NCI-H82 (cell line): ENCODE measurements at places on chromosomes 7 and 10.

- no peak for DNase-seq
Observed at GRCh38 chr10:62381385-62382102, 7.4 kb downstream of the ZNF365 start.

GRCh38 chr10:123183724-123184123 lies 29.5 kb downstream of the BUB3 start:
- DNase-seq: no peak

DNA sequence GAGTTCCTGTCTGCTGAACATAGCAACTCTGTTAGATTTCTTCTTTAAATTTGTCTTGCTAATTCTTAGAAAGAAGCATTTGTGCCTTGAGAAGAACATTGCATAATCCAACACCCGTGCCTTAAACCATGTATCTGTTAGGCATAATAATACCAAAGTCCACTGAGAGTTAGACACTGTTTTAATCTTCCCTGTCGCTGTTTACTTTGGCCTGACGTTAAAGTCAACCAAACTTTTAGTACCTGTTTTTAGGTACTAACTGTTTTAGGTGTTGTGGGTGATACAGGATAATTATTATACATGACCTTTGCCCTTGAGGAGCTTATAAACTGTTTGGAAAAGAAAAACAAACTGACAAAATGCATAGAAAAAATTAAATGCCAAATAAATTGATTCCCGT lies 43.6 kb downstream of the KLHDC10 start:
- no peak for DNase-seq

- peak; percentile 27 for DNase-seq
Observed at GRCh38 chr10:117138838-117139580, 939 bp upstream of the VAX1 start.

- no peak for DNase-seq
Observed at GRCh38 chr7:23247046-23247602, 549 bp downstream of the GPNMB start.

- DNase-seq: no peak
Observed at GRCh38 chr10:86729677-86730076, 26.7 kb upstream of the BMPR1A start.

DNA sequence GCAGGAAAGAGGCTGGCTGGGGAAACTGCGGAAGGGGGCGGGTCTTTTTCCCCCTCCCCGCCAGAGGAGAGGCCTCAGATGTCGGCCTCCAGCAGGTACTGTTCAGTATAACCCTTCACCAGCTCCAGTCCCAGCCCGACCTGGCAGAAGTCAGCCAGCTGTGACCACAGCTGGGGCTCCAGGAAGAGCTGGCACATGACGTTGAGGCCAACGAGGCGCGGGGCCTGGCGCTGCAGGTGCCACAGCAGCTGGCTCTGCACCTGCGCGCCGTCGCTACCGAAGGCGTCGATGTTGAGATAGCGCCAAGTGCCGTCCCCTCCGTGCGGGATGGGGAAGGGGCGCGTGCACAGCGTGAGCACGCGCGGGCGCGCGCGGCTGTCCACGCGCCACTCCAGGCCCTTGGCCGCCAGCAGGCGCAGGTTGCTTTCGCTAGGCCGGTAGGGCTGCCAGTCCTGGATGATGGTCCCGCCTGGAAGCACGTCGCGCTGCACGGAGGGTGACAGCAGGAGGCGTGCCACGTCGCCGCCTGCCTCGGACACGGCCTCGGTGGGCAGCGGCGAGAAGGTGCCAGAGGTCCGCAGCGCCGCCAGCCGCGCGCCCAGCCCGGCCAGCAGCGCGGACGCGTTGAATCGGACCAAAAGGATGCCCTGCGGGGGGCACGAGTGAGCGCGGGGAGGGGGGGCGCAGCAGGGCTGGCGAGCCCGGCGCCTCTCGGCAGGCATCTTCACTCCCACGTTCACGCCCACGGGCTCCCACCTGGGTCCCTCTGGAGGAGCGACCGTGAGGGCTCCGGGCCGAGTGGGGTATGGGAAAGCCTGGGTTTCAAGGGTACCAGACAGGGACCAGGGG lies 6.9 kb upstream of the VGF start:
- DNase-seq: no peak

- no peak for DNase-seq
Observed at GRCh38 chr7:131574741-131575140, 18.3 kb upstream of the PODXL start.

- DNase-seq: no peak
Observed at GRCh38 chr7:90690159-90690858, 94.2 kb downstream of the CDK14 start.

GRCh38 chr7:135111379-135111778 lies 36.5 kb upstream of the TMEM140 start:
- no peak for DNase-seq

- no peak for DNase-seq
Observed at GRCh38 chr10:5970066-5970465, 7.3 kb downstream of the IL15RA start.

DNA sequence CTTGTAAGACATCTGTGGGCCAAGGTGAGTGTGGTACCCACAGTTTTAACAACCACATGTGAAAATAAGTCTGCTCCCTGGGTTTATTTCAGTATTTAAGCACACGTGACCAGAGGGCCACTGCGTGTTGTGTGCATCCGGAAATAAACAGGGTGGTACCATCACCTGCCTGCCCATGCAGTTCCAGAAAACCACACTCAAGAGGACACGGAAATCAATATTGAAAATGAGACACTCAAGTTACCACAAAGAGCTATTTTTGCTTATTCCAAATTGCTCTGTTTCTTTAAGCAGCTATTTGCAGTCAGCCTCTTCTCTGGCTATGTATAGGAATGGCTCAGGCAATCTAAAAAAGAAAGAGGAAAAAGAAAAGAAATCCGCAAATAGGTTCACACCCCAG lies 71.8 kb upstream of the LOXL4 start:
- no peak for DNase-seq

DNA sequence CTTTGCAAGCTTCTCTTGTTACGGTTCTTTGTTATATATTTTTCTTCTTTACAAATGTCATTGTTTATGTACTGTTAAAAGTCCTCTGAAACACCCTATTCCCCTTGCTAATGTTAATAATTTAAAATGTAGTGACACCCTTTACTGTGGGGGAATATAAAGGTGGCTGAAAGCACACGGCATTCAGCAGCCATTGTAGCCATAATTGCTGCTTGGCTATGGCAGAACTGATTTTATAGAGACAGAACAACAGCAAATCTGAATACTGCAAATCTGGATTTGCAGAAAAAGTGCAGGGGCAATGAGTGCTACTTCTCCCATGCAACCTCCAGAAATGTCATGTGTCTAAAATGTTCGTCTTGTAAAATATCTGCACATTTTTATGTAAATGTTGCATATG lies 3.7 kb upstream of the WASL start:
- peak; percentile 19 for DNase-seq

GRCh38 chr7:137245186-137245585 lies 98.3 kb downstream of the PTN start:
- DNase-seq: no peak

DNA sequence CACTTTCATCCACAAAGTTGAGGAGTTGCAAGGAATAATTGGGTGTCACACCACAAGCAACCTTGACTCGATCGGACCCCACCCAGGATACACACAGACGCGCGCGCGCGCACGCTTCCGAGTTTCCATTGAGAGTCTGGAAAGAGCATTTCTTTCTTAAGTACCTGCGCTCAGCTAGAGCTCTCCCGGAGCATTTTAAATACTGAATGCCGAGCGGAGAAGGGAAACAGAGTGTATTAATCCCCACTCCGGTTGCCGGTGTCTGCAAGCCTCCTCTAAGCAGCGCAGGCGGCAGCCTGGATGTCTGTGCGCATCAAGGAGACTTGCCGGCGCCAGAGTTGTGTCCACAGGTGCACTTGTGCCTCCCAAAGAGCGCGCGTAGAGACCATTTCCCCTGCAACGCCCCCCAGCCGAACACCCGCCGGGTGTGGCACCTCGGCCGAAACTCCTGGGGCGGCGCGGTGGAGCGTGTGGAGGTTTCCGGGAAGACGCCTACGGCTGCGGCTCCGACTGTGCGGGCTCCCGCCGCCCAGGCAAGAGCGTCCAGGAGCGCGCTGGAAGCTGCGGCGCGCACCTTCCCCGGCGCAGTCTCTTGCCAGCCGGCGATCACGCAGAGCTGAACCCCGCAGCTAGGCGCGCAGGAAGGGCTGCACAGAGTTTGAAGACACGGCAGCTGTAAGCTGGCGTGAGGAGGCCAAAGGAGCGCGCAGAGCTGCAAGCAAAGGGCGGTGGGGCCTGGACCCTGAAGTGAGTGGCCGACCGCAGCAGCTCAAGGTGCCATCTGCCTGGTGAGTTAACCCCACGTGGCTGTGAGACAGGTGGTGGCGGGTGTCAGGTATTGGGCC lies 1.1 kb upstream of the FEZF1 start:
- peak; percentile 76 for DNase-seq

- no peak for DNase-seq
Observed at GRCh38 chr7:69659983-69660382, 61.7 kb downstream of the AUTS2 start.

DNA sequence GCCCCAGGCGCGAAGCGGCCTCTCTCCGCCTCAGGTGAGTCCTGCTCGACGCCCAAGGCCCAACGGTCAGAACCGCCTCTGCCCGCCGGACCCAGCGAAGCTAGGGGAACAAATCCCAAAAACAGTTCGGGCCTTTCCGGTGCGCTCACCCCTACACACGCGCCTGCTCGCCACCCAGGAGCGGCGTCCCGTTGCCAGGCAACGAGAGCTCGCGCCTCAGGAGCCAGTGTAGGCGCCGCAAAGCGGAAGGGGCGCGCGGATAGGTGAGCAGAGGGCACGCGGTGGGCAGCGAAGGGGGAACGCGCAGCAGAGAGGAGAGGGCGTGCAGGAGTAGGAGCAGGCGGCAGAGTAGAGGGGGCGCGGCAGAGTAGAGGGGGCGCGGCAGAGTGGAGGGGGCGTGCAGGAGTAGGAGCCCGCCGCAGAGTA lies at the start of the genes DYDC1 and DYDC2:
Gene DYDC1 (minus strand): TSS at position 193 of the 426 bp plus-strand sequence. CDS start 4,154 bp downstream, outside the sequence.
Gene DYDC2 (plus strand): TSS at position 219 of the 426 bp plus-strand sequence. CDS start 5,663 bp downstream, outside the sequence.
- DNase-seq: peak; percentile 81

DNA sequence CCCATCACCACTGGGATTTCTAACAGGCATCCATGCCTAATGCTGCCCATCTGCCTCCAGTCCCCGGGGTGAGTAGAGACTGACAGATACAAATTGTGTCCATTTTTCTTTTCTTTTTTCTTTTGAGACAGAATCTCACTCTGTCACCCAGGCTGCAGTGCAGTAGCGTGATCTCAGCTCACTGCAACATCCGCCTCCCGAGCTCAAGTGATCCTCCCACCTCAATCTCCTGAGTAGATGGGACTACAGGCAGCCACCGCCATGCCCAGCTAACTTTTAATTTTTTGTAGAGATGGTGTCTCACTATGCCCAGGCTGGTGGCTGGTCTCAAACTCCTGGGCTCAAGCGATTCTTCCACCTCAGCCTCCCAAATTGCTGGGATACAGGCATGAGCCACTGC lies 7.6 kb upstream of the CPN1 start:
- DNase-seq: no peak

DNA sequence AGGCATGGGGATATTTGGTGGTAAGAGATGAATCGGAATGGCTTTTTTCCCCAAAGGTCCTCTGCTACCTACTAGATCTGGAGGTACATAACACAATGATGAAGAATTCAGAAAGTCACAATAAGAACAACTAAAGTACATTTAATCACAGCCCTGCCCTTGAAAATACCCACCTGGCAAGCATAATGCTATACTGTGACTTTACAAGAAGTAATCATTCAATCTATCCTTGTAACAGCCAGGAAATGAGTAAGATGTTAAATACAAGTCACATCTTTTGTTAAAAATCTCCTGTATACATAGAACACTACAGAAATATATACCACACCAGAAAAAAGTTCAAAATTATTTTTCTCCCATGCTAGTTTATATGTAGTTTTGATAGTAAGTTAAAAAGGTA lies 108.3 kb upstream of the ABCB5 start:
- no peak for DNase-seq

GRCh38 chr7:108120933-108121332 lies 9.2 kb downstream of the LAMB4 start:
- no peak for DNase-seq

DNA sequence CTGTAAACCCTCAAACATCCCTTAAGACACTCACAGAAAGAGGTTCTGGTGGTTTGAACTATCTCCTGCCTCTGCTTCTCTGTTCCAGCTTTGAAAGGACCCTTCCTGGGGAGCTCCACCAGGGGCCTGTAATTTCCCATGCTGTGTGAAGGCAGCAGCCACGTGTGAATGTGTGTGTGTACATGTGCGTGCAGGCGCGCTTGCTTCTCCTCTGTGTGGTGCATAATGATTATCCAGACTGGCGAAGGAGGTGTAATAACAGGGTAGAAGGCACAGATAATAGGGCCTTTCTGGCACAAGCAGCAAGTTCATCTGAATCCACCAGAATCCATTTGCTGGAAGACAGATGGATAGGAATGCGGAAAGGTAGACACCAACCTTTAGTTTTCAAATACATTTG lies 466.5 kb downstream of the GRID1 start:
- DNase-seq: no peak

DNA sequence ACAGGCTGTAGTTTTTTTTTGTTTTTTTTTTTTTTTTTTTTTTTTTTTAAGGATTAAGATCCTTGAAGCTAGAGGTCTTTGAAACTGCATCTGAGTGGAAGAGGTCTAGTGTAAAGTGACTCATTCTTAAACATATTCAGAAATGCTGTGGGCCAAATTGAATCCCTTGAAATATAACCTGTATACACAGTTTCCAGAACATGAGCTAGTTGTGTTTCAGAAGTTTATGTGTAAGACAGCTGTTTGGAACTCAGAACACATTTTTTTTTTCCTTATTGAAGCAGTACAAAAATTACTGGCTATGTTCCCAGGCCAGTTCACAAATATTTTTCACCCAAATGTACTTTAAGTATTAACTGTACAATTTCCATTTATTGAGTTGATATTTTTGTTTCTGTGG lies 67.9 kb downstream of the PPP1R9A start:
- DNase-seq: no peak

GRCh38 chr7:16295558-16295957 lies 125.8 kb downstream of the CRPPA start:
- DNase-seq: peak; percentile 34

GRCh38 chr7:41992881-41993867 lies 243.8 kb downstream of the GLI3 start:
- no peak for DNase-seq

- DNase-seq: no peak
Observed at GRCh38 chr7:83684928-83685327, 36.0 kb upstream of the SEMA3E start.

DNA sequence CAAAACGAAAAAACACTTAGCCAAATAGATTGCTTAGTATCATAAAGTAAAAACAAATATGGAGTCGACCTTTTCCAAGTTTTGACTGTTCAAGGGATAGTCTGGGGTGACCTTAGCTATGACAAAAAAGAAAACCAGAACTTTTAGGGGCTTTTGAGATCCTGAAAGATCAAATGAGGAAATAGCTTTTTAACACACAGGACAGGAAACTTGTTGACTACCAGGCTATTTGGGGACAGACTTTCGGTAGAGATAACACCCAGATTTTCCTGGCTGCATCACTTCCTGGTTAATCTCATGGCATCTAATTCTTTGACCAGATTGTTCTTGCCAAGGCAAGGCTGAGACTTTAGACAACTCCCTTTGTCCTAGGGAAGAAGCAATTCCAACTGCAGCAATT lies 34.5 kb upstream of the EGR2 start:
- DNase-seq: no peak
